ENCODE measurements at places on chromosomes 2 and 18.

GRCh38 chr2:120729406-120730399 lies 6.0 kb upstream of the GLI2 start:
- no peak for DNase-seq

DNA sequence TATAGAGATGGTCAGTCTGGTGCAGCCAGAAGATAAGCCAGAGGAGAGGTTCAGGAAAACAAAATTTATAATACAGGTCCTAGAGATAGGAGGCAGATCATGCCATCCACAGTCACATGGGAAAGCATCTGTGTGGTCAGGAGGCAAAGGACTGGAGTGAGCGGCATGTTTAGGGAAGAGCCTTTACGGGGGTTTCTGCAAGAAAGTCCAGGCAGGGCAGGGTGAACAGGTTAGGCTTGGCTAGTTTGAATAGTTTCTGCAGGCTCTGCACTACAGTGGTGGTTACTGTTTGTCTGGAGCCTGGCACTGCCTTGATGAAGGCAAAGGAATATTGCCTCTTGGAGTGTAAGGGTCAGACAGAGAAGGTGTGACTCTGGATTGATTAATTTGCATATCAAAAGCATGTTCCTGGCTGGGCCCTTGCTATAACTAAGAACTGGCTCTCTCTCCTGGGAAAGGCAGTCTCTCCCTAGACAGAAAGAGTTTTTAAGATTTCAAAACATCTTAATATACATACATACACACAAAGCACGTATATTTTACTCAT lies 1034.7 kb upstream of the CHAC2 start:
- DNase-seq: no peak

DNA sequence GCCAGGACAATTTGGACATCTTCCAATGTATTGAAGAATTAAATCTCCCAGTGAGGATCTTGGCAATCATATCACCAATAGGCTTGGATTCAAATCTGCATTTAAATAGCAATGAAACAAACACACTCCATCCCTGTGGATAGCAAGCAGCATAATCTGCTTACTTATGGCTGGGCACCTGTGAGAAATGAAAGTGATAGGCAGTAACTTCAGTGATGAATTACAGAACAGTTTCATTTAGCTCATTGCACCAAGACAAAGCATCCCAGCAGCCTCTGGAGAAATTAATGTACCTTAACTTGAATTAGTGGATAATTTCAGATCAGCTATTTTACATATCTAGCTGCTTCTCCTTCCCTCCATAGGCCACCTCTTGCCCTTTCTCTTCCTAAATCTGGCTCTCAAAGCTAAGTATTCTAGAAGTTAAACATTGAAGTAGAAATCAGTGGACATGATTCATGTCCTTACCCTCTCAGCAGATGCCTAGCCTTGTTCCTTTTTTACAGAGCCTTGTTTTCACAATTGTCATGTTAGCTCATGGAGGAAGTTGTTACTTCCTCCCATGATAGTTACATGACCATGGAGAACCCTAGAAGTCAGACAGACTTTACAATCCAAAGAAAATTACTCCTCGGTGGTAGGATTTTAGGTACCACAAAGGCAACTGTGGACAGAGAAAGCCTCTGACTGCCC lies 88.5 kb upstream of the TACR1 start:
- no peak for DNase-seq

DNA sequence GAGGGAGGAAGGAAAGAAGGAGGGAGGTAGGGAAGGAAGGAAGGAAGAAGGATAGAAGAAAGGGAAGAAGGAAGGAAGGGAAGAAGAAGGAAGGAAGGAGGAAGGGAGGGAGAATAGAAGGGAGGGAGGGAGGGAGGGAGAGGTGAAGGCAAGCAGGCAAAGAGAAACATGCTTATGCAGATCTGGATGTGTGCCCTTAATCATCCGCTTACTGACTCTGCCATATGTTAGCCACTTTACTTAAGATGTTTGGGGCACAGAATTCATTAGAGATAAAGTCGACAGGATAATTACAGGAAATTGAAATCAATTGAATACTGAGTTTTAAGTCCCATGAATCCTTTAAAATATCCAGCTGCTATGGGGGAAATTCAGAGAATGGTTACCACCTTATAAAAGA lies 334.2 kb downstream of the GRB14 start:
- DNase-seq: no peak

DNA sequence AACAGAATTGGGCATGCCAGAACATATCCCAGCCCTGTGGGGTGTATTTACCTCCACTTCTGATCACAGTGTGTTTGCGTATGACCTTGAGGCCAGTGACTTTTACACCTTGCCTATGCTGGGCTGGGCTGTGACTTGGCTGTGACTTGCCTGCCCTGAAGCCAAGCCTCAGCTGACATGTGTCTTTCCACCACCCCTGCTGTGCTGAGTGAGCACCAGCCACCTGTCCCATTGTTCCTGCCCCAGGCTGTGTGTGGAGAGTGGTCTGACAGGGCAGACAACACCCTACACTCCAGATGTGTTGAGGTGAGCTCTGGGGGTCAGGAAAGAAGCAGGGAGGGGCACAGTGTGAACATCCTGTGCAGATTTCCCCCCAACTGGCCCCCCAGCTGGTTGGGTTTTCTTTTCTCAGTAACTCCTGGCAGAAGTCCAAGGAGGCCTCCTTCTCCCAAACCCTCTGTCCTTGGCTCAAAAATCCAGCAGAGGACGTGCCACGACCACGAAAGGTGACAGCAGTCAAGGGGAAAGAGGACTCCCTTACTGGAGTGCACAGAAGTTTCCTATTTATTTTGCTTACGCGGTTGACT lies 5.1 kb upstream of the STEAP3 start:
- DNase-seq: no peak

GRCh38 chr2:72211777-72212485 lies 64.3 kb upstream of the CYP26B1 start:
- no peak for DNase-seq

GRCh38 chr2:206799083-206799482 lies 33.7 kb downstream of the FASTKD2 start:
- DNase-seq: no peak

DNA sequence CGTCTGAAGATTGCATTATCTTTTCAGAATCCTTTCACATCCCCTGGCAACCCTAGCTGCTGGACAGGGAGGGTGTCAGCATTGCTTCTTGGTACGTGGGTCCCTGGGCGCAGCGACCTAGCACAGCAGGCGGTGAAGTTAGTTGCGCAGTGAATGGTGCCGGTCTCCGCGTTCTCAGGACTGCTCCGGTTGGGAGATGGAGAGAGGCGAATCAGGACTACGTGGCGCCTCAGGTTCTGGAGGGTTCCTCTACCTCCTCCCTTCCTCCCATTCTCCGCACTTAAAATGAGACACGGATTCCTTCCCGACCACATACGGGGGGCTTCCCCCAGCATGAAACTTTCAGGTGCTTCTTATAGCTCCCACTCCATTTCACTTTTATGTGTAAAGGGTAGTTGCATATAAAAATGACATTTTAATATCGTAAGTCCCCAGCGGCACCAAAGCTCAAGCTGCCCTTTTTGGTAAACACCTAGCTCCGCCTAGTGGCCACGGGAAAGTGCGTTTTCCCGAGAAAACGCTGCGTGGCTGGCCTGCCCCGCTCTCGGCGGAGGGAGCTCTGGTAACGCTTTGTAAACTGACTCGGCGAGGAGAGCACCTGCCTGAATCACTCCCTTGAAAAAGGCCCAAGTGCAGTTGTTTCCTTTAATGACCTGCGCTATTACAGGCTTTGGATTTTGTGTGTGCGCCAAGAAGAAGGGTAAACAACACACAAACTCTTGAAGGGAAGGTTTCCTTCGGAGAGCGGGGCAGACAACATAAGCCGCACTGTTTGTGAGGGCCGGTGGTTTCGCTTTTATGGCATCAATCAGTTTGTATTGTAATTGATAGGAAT lies 32.9 kb upstream of the INHBB start:
- DNase-seq: peak; percentile 71

DNA sequence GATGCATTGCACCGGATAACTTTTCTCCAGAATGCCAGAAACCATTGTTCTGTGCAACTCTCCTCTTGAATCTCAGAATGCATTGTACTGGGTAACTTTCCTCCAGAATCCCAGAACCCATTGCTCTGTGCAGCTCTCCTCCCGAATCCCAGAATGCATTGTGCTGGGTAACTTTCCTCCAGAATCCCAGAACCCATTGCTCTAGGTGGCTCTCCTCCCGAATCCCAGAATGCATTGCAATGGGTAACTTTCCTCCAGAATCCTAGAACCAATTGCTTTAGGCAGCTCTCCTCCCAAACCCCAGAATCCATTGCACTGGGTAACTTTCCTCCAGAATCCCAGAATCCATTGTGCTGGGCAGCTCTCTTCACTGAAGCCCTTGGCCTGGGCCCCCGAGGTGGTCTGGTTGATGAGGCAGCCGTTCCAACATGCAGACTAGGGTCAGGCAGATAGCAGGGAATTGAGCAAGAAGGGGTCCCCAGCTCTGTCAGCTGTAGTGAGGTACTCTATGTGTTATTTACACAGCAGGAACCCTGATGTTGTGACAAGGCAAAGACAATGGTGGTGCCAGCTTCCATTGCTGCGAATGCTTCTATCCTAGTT lies 9.4 kb downstream of the FOSL2 start:
- DNase-seq: no peak
